Placental epithelial cell (primary cell): ENCODE measurements at places on chromosomes 3 and 15. TPM values are rescaled to one million over a fixed set of nuclear protein-coding genes. Genes with fewer than 3 reads are reported as not detected.

Gene PAQR5
- under 0.01 and 0.22 TPM in 2 replicates for total RNA-seq

Gene MESP2
- 0.39 and 0.54 TPM in 2 replicates for total RNA-seq

Gene TRIM42
- total RNA-seq, result not detected in 2 replicates

Gene WDR5B
- 6.9 and 7.9 TPM in 2 replicates for total RNA-seq

Gene DZIP3
- total RNA-seq, result 11.4 and 14.3 TPM in 2 replicates

Gene GPR176
- total RNA-seq, result 16.1 and 44.1 TPM in 2 replicates

Gene ZNF774
- 1.6 and 1.7 TPM in 2 replicates for total RNA-seq

Gene CFAP92
- 0.39 TPM in 1 of 2 replicates, not detected in the other for total RNA-seq

Gene CEP19
- 1.1 and 2.0 TPM in 2 replicates for total RNA-seq

Gene FGF7
- total RNA-seq, result 0.54 and 0.79 TPM in 2 replicates

Gene IQCH
- total RNA-seq, result 4.3 and 5.1 TPM in 2 replicates

Gene LRRC3B
- not detected in 2 replicates for total RNA-seq

Gene ZMYND10
- total RNA-seq, result 0.33 and 1.6 TPM in 2 replicates

Gene SLC22A13
- total RNA-seq, result 2.6 and 3.1 TPM in 2 replicates

Gene CEP152
- total RNA-seq, result 3.3 and 4.3 TPM in 2 replicates

Gene ISL2
- not detected in 2 replicates for total RNA-seq

Gene SEMA3G
- not detected in 2 replicates for total RNA-seq

Gene SEMA3F
- 10.4 and 13.7 TPM in 2 replicates for total RNA-seq

Gene TF
- total RNA-seq, result under 0.01 TPM in 1 of 2 replicates, not detected in the other

Gene PTPN23
- total RNA-seq, result 21.2 and 43.9 TPM in 2 replicates

Gene SLC24A5
- total RNA-seq, result not detected in 2 replicates

Gene GNAT1
- total RNA-seq, result not detected in 2 replicates

Gene ITIH1
- not detected in 2 replicates for total RNA-seq

Gene TP63
- under 0.01 TPM in 1 of 2 replicates, not detected in the other for total RNA-seq

Gene SEMA5B
- total RNA-seq, result not detected in 2 replicates

Gene ZNF80
- under 0.01 TPM in 1 of 2 replicates, not detected in the other for total RNA-seq

Gene SEMA6D
- 21.1 and 37.7 TPM in 2 replicates for total RNA-seq

Gene SPTBN5
- total RNA-seq, result 0.65 and 3.9 TPM in 2 replicates

Gene CCDC9B
- 23.6 and 34.8 TPM in 2 replicates for total RNA-seq

Gene CATSPER2
- total RNA-seq, result 0.43 and 1.6 TPM in 2 replicates

Gene MST1R
- total RNA-seq, result 0.79 and 2.1 TPM in 2 replicates

Gene PP2D1
- not detected in 2 replicates for total RNA-seq

Gene C2CD4A
- total RNA-seq, result 0.11 TPM in 1 of 2 replicates, not detected in the other

Gene SLC12A1
- total RNA-seq, result not detected in 2 replicates

Gene BMF
- total RNA-seq, result 2.9 and 23.2 TPM in 2 replicates

Gene OR5H15
- total RNA-seq, result not detected in 2 replicates

Gene SERPINI2
- not detected in 2 replicates for total RNA-seq

Gene TNIK
- total RNA-seq, result 4.0 and 6.3 TPM in 2 replicates

Gene SPCS1
- total RNA-seq, result 94.6 TPM in 2 replicates

Gene RHCG
- total RNA-seq, result 0.11 and 2.4 TPM in 2 replicates

Gene GOLGA8T
- not detected in 2 replicates for total RNA-seq

Gene MAPK6
- total RNA-seq, result 50.6 and 90.0 TPM in 2 replicates

Gene DLEC1
- total RNA-seq, result 0.11 and 0.39 TPM in 2 replicates

Gene GANC
- 29.5 and 31.4 TPM in 2 replicates for total RNA-seq

Gene APBA2
- total RNA-seq, result 0.22 and 0.39 TPM in 2 replicates

Gene CPB1
- not detected in 2 replicates for total RNA-seq

Gene FMN1
- total RNA-seq, result 2.7 and 4.2 TPM in 2 replicates

Gene FBXL22
- 0.22 and 0.39 TPM in 2 replicates for total RNA-seq

Gene FAM162A
- 4.9 and 6.7 TPM in 2 replicates for total RNA-seq

Gene MESP1
- total RNA-seq, result 0.39 TPM in 1 of 2 replicates, not detected in the other

Gene GHSR
- total RNA-seq, result not detected in 2 replicates

Gene ACKR4
- not detected in 2 replicates for total RNA-seq

Gene XIRP1
- not detected in 2 replicates for total RNA-seq

Gene EHHADH
- 8.2 and 10.5 TPM in 2 replicates for total RNA-seq

Gene NLGN1
- 2.3 and 4.3 TPM in 2 replicates for total RNA-seq

Gene DUOXA2
- total RNA-seq, result not detected in 2 replicates

Gene SRGAP3
- 1.6 and 4.7 TPM in 2 replicates for total RNA-seq

Gene TMIE
- total RNA-seq, result 0.22 TPM in 1 of 2 replicates, not detected in the other

Gene CLDN1
- 0.11 TPM in 1 of 2 replicates, not detected in the other for total RNA-seq
